Esophagus mucosa (tissue), 1 donor: ENCODE measurements at places on chromosomes 5 and 9. TPM values are rescaled to one million over a fixed set of nuclear protein-coding genes. Genes with fewer than 3 reads are reported as not detected.
A peak's percentile ranks its signal among the peaks of the same experiment; 100 is the strongest.

DNA sequence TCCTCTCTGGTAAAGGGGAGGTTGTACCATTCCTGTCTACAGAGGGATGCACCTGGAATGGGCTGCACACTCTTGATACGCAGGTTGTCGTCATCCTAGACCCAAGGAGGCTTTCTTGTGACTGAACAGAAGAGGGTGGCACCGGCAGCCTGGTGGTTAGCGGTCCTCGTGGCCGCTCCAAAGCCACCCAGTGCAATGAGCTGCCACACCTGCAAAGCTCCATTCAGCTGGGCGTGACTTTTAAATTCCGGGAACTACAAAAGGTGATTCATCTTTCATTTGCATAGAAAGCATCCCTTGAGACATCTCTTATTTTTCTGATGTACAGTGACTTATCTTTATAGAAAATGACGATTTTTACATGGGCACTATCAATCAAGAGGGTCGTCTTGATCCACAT, 286.1 kb upstream of the IRX1 start:
- ATAC-seq, result peak; percentile 72

DNA sequence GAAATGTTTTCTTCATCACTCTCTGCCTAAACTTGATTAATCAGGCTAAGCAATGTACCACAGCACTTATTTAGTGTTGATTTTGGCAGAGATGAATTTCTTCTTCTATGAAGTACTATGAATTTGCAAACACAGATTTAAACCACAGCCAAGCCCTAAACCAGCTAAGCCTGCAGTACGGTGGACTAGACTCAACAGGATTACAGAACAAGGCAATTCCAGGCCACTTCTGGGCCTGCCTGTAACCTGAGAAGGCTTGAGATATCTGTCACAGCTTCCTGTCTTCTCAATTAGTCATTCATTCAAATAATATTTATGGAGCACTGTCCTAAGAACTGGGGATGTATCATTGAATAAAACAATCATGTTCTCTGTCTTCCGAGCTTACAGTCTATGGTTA, 32.4 kb upstream of the CAST start:
- peak; percentile 100 for ATAC-seq

GRCh38 chr5:155418960-155419579, 405.5 kb downstream of the KIF4B start:
- ATAC-seq, result no peak

DNA sequence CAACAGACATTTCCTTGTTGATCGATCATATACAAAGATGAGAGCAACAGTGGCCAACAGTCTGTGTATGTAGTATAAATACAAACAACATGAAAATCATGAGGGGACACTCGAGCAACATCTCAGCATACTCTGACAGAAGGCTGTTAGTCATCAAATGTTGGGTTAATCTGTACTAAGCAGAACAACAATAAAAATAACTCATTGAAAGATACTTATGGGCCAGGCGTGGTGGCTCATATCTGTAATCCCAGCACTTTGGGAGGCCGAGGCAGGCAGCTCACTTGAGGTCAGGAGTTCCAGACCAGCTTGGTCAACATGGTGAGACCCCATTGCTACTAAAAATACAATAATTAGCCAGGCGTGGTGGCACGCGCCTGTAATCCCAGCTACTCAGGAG, 67.3 kb downstream of the SCAI start:
- no peak for ATAC-seq

GRCh38 chr5:167255926-167256325, 1035.5 kb upstream of the WWC1 start:
- ATAC-seq, result no peak

- ATAC-seq, result no peak
These were observed 155.5 kb upstream of the EPB41L4A start for GRCh38 chr5:112574536-112574935.

The PRPF4 gene
- 15.6 TPM for total RNA-seq

The PAX5 gene
- total RNA-seq, result 0.44 TPM
